Muscle of leg (tissue), 16 donors: ENCODE measurements at places on chromosomes 3 and 15. TPM values are rescaled to one million over a fixed set of nuclear protein-coding genes. Genes with fewer than 3 reads are reported as not detected.

- no peak for DNase-seq
Observed at GRCh38 chr3:54797111-54797510, 130.7 kb downstream of the LRTM1 start.

GRCh38 chr15:74444106-74445062 lies 10.6 kb upstream of the SEMA7A start:
- DNase-seq: no peak

GRCh38 chr3:32817257-32817557 lies 590 bp upstream of the TRIM71 start:
- DNase-seq: peak; percentile 22

DNA sequence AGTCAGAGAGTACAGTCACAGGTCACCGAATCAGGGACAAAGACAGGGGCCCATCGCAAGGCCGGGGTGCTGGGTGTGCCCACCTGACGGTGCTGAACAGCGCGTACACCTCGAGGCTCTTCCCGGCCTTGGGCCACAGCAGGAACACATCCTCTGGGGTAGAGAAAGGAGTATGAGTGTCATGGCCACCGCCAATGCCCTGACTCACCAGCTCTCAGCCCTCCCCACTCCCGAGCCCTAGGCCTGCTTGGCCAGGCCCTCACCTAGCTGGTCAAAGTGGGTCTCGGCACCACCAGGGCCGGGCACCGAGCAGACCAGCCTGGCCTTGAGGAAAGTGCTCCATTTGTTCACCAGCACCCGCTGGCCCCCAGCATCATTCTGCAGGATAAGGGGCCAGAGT lies 4.2 kb downstream of the SEMA3G start:
- no peak for DNase-seq

GLDN gene
- 0.29 TPM for polyA plus RNA-seq

C3orf20 gene
- 0.14 TPM for polyA plus RNA-seq
